NCI-H1436 treated with DMSO at 0.1 percent for 48 hours (cell line): ENCODE measurements at places on chromosomes 16 and 17.

DNA sequence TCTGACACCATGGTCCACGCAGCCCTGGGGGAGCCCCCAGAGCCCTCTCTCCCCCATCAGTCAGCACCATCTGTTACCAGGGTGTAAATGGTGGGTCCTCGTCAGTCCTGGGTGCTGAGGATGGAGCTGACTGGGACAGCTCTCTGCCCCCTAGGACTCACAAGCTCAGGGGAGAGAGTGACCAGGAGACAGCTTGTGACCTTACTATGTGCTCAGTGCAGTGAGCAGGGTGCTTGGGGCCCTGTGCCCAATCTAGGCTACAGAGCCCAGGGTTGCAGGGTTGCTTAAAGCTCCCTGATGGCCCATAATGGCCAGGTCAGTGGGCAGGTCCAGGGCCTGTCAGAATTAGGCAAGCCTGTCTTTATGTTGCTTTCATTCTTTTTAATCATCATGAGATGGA lies 11.3 kb downstream of the MMP2 start:
- DNase-seq: no peak

- no peak for DNase-seq
Measured at GRCh38 chr17:66543526-66543925, 241.1 kb downstream of the PRKCA start.

GRCh38 chr17:62818526-62818925 lies 10.4 kb upstream of the MARCHF10 start:
- DNase-seq: no peak

- no peak for DNase-seq
Measured at GRCh38 chr17:17560167-17560566, 31.3 kb downstream of the PEMT start.

GRCh38 chr16:80806927-80807340 lies 2.5 kb upstream of the CDYL2 start:
- no peak for DNase-seq

- DNase-seq: no peak
Measured at GRCh38 chr17:74868251-74868907, 4.4 kb downstream of the FDXR start.

DNA sequence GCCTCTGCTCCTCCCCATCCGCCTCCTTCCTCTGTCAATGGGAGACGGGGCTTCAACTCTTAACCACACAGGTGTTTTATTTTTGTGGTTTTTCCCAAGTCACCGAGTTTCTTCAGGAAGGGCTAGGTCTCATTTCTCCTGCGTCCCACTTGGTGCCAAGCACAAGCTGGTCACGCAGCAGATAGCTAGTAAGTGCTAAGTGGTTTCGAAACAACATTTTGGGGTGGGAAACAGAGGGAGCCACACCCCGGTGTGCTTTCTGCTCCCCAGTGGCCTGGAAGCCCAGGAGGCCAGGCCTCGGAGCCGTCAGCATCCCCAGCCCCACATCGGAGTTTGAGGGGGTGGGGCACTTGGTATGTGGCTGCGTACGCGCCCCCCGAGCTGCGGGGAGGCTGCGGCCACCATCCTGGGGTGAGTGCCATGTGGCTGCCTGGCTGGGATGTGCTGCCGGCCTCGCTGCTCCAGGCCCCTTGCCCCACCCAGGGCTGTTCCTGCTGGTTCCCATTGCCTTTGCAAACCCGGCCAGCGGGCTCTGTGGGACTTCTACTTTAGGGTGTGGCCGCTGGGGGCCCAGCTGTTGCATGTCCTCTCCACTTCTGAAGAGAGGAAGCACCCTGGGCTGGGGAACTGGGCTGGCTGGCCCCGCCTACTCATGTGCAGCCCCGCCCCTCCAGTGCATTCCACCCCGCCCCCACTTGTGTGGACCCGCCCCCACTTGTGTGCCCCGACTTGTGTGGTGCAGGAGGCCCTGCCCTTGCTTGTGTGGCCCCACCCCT lies 55.6 kb downstream of the BAIAP2 start:
- DNase-seq: no peak

DNA sequence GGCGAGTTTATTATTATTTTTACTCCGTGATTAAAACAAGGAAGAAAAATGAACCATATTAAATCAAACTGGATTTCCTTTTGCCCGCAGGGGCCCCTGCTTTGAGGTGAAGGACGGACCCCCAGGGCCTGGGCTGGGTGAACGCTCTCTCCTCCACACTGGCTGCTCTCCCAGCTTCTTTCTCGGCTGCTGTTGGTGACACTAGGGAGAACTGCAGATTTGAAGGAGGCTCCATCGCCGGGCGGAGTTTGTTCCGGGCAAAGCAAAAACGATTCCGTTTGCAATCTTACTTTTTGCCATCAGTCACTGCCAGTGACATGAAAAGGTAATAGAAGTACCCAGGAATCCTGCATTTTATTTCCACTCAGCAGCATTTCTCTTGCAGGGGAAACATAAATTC lies 221.6 kb upstream of the SDK2 start:
- no peak for DNase-seq

GRCh38 chr16:86322283-86322682 lies 188.0 kb upstream of the FOXF1 start:
- no peak for DNase-seq

DNA sequence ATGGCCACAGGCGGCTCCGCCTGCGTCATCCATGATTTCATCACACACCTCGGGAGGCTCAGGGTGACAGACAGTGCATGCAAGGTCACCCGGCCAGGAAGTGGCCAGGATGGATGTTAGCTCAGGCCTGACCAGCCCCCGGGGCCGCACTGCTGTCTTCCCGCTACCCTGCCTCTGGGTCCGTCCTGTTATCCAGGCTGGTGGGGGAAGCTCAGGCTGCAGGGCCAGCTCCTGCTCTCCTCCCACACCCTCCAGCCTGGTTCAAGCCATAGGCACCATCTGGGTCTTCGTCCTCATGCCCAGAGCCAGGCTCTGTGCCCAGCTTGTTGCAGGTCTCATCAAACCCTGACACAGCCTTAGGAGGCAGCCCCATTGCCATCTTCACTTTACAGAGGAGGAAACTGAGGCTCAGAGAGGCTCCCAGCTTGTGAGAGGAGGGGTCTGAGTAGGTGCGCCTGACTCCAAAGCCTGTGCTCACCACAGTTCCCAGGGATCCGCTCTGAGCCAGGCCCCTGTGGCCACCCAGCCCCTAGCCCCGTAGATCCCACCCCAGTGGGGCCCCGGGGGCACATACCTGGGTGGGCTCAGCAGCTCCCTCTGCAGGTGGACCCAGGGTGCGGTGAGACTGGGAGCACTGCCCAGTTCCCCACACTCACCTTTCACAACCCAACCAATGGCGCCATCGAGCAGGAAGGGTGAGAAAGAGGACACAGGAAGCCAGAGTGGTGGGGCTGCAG lies 412 bp upstream of the ADGRG3 start:
- no peak for DNase-seq

DNA sequence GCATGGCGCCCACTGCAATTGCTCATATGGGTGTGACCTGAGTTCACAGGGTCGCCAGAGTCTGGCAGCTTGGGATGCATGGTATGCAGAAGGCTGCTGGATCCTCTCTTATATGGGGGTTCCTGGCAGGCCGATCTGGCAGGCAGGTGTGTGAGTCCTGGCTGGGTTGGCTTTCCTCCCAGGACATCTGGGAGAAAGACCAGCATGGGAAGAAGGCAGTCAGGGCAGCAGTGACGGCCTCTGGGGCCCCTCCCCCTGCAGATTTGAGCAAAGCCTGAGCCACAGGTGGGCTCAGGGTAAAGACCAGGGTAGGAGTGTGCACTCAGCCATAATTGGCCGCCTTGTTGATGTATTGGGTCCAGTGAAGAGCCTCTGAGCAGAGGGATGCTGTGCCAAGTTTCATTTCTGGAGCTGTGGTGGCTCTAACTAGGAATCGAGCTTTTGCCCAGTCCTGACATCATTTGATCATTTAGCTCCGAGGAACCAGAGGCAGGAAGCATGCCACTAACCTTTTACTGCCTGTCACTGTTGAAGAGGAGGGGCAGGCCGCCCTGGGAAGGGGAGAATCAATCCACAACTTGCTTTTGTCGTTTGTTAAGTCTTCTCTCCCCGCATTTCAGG lies 174.3 kb downstream of the CCDC182 start:
- peak; percentile 29 for DNase-seq

DNA sequence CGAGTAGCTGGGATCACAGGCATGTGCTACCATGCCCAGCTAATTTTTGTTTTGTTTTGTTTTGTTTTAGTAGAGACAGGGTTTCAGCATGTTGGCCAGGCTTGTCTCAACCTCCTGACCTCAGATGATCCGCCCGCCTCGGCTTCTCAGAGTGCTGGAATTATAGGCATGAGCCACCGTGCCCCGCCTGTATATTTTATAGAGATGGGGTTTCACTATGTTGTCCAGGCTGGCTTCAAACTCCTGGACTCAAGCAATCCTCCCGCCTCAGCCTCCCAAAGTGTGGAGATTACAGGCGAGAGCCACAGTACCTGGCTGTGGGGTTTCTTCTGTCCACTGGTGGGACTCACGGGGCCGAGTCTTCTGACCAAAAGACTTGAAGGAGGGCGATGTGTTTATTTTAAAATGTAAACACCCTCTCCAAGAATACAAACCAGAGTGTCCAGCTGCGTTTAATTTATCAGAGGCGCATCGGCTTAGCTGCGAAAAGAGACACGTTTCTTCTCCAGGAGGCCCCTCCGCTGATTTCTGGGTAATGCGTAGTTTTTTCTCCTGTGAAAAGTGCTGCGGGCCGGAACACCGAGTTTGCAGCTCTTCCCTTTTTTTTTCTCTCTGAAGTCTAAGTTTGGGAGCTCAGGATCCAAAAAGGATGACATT lies 86.9 kb upstream of the CIBAR2 start:
- DNase-seq: no peak

- DNase-seq: no peak
Measured at GRCh38 chr17:3688852-3689261, 7.1 kb downstream of the P2RX5 start.

DNA sequence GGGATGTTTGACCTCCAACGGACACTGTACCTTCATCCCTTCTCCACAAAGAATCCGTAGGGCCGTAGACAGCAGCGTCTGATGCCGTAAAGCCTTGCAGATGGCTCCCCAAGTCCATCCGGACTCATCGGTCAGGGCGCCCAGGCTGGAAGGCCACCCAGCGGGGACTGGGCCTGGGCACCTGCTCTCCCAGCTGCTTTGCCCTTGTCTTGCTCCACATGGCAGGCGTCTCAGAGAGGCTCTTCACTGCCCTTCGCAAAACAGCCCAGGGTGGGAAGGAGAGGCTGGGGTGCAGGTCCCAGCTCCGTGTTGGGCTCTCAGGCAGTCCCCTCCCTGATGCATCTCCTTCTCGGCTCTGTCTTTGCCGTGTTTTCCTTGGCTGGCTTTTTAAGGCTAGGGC lies 6.2 kb upstream of the RPTOR start:
- DNase-seq: no peak

GRCh38 chr17:76884995-76885893 lies 17.0 kb downstream of the MGAT5B start:
- DNase-seq: no peak

DNA sequence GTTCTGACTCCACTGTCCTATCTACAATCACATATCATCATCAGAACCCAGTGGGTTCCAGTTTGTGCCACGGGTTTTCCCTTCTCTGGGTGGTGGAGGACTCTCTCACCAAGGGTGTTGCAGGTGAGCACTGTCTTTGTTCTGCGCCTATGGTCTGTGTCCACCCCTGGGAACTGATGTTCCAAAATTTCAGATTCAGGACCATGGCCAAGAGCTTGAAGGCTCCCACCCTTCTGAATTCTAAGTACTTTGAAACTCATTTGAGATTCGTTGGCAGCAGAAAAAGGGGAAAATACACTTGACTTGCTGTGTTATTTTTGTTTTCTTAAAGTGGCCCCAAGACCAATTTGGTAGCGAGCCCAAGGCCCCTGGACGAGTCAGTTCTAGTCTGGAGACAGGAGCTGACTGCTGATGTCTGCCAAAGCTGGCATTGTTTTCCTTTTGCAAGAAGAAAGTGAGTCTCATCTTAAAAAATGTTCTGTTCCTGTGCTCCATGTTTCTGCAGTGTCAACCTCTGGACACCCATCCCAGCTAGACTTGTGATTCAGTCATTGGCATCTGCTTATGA lies 310.9 kb downstream of the HAPSTR1 start:
- no peak for DNase-seq

- DNase-seq: no peak
Measured at GRCh38 chr17:6233856-6234255, 163.7 kb downstream of the WSCD1 start.

DNA sequence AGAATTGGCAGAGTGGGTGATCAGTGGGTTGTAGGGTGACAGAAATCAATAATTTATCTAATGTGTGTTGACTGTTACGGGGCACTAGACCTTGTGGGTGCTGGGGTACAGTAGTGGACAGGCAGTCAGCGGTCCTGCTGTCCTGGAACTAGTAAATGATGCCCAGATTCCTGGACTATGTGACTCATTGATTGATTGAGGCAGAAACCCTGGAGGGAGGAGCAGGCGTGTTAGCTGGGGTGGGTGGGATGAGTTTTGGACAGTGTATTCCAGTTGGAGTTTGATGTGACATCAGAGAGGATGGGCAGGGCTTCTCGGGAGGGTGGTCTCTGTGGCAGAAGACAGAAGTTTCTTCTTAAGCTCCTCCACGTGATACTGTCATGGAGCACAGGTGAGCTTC lies 24.4 kb downstream of the PRMT7 start:
- DNase-seq: no peak

- DNase-seq: no peak
Measured at GRCh38 chr16:15949210-15950160, at the start of gene ABCC1. Gene ABCC1, plus strand, starts transcription at chr16:15949616. Its CDS starts 136 bp downstream, at chr16:15949752.

DNA sequence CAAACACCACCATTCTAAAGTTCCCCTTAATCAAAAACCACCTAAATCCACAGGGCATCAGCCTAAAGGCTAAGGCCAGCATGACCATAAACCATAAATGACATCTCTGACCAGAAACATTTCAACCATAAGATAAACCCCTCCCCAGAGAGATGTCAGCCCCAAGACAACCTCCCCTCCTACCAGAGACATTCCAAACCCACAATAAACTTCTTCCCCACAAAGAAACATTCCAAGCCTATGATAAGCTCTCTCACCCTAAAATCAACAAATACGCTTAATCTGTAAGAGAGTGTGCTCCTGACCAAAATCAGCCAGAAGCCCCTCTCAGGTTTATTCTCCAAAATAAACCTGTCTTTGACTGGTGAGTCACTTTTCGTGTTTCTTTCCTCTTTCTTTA lies 54.8 kb downstream of the SLFN5 start:
- DNase-seq: no peak

GRCh38 chr16:29765167-29766032 lies 12.7 kb upstream of the ZG16 start:
- DNase-seq: peak; percentile 4

- no peak for DNase-seq
Measured at GRCh38 chr16:78896280-78896679, 704.3 kb downstream of the MAF start.

DNA sequence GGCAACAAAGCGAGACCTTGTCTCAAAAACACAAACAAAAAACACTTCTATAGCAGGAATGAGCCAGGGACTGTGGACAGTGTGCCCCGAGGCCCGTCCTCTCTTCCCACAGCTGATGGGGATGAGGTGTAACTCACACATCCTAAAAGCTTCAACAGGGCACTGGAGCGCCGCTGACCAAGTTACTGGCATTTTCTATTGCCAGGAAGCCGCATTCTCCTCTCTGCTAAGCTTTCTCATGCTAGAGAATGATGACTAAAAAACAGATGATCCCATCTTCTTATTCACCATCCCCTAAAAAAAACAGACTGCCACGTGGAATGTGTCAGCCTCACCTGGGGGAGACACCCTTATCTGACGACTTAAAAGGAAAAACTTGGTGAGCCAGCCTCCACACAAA lies 16.3 kb downstream of the CARHSP1 start:
- no peak for DNase-seq
